Posterior vena cava (tissue), 2 donors: ENCODE measurements at places on chromosomes 5 and 9. TPM values are rescaled to one million over a fixed set of nuclear protein-coding genes. Genes with fewer than 3 reads are reported as not detected.
A peak's percentile ranks its signal among the peaks of the same experiment; 100 is the strongest.

- no peak for DNase-seq
These were observed 41.3 kb downstream of the ZNF366 start for GRCh38 chr5:72465601-72466563.

DNA sequence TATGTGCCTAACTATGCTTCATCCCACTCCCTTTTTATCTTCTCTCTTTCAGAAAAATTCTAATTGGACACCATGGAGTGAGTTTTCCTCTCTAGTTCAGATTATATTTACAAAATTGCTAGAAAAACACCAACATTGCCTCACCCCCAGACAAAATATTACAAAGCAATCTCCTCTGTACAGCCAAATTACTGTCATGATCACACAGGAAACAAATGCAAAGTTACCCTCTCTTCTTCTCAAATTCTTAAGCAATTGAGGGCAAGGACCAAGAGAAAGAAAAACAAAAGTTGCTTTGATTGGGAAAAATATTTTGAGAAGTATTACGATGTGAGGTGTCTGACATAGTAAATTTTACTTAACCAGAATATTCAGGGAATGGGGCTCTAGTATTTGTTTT is 30.8 kb upstream of the ABCA1 start:
- DNase-seq: no peak

GRCh38 chr9:32782476-32783167 is 718 bp upstream of the TMEM215 start:
- peak; percentile 79 for DNase-seq

DNA sequence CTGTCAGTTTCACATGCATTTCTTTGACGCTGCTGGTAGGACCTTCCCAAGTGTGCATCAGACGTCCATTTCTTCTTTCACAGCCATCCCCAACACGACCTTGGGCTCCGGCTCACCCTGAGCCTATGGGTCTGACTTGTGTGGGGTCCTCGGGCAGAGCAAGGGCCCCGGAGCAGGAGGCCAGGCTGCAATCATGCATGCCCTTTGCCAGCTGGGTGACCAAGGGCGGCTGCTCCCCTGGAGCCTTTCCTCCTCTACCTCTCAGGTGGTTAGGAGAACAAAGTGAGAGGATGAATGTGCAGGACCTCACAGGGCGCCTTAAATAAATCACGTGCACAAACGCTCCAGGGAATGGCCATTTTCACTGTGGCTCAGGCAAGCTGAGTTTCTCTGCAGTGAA is 33.2 kb downstream of the TERT start:
- no peak for DNase-seq

DNA sequence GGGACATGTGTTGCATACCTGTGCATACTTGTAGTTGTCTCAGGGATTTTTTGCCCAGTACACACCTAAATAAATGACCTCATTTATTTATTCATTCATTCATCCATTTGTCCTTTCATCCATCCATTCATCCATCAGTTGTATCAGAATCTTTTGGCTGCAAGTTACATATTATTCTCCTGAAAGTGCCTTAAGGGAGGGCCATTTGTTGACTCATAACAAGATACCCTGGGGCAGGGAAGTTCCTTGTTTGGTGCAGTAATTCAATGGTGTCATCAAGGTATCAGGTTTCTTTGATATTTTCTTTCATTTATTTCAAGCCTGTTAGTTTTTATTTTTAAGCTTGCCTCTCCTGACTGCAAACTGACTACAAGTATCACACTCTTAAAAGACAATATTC is 597.9 kb upstream of the TLE4 start:
- no peak for DNase-seq

GRCh38 chr5:62585306-62585705 is 6.7 kb downstream of the LRRC70 start:
- no peak for DNase-seq

- no peak for DNase-seq
These were observed 13.7 kb upstream of the TLX3 start for GRCh38 chr5:171295299-171295698.

GRCh38 chr9:95508242-95508967 is 8.4 kb downstream of the PTCH1 start:
- DNase-seq: no peak

- no peak for DNase-seq
These were observed 2257.1 kb upstream of the ACO1 start for GRCh38 chr9:30127371-30127770.

The SEMA5A gene
- 17.6 TPM for total RNA-seq

The CSF1R gene
- total RNA-seq: 55.1 TPM
